ENCODE measurements at places on chromosomes 1 and 21. TPM values are rescaled to one million over a fixed set of nuclear protein-coding genes. Genes with fewer than 3 reads are reported as not detected.

DNA sequence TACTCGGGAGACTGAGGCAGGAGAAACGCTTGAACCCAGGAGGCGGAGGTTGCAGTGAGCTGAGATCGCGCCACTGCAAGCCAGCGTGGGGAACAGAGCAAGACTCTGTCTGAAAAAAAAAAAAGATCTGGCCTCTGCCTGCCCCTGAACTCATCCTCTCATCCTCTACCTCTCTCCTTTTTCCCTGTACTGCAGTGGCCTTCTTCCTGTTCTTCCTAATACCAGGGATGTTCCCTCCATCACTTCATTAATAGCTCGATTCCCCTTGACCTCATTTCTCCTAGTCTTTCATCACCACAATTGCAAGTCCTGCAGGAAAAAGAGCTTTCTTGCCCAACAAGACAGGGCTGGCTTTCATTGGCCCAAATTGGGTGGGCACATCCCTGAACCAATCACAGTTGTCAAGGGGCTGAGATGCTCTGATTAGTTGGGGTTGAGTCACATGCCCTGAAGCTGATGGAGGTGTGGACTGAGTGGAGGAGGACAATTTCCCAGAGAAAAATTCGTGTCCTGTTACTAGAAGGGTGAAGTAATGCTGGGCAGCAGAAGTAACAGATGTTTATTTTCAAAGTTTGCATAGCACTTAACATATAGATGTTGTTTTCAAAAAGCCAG is 86.8 kb upstream of the PUM1 start:
- no peak for DNase-seq

Gene LEMD1
- polyA plus RNA-seq, result not detected

- no peak for DNase-seq
These were observed 974 bp upstream of the FNBP1L start for GRCh38 chr1:93446837-93447451.

Gene FCRL1
- not detected for polyA plus RNA-seq

Gene OR2T29
- not detected for polyA plus RNA-seq

GRCh38 chr1:48673332-48674105 is 103.2 kb downstream of the BEND5 start:
- DNase-seq, result no peak

Gene EPHA10
- polyA plus RNA-seq, result 0.06 TPM

All from SK-N-SH (cell line).